ENCODE measurements at places on chromosomes 13 and 19. TPM values are rescaled to one million over a fixed set of nuclear protein-coding genes. Genes with fewer than 3 reads are reported as not detected.

ZNF28 gene
- polyA plus RNA-seq: 3.1 TPM

RAB3A gene
- 1.5 TPM for polyA plus RNA-seq

KL gene
- 0.62 TPM for polyA plus RNA-seq

TJP3 gene
- polyA plus RNA-seq: 7.4 TPM

TMIGD2 gene
- polyA plus RNA-seq: 0.22 TPM

WDFY2 gene
- 4.4 TPM for polyA plus RNA-seq

LINGO3 gene
- 0.05 TPM for polyA plus RNA-seq

HSPB6 gene
- 552 TPM for polyA plus RNA-seq

ZNF772 gene
- 2.1 TPM for polyA plus RNA-seq

FCHO1 gene
- 2.2 TPM for polyA plus RNA-seq

GAS6 gene
- 118 TPM for polyA plus RNA-seq

WDR62 gene
- 0.20 TPM for polyA plus RNA-seq

ZNF681 gene
- 0.34 TPM for polyA plus RNA-seq

NMRK2 gene
- 0.15 TPM for polyA plus RNA-seq

POU4F1 gene
- not detected for polyA plus RNA-seq

DHDH gene
- polyA plus RNA-seq: not detected

CGB1 gene
- polyA plus RNA-seq: not detected

ZNF829 gene
- 1.6 TPM for polyA plus RNA-seq

CACNG6 gene
- not detected for polyA plus RNA-seq

CNFN gene
- polyA plus RNA-seq: 13.5 TPM

ZNF20 gene
- 1.7 TPM for polyA plus RNA-seq

GATAD2A gene
- polyA plus RNA-seq: 24.9 TPM

ZSCAN18 gene
- 32.7 TPM for polyA plus RNA-seq

FGF22 gene
- polyA plus RNA-seq: 0.68 TPM

KLHL1 gene
- polyA plus RNA-seq: not detected

SPRED3 gene
- polyA plus RNA-seq: 0.34 TPM

NKPD1 gene
- 0.11 TPM for polyA plus RNA-seq

TUBA3C gene
- polyA plus RNA-seq: not detected

FFAR3 gene
- 0.46 TPM for polyA plus RNA-seq

DLL3 gene
- not detected for polyA plus RNA-seq

SLC6A16 gene
- 0.90 TPM for polyA plus RNA-seq

SIAH3 gene
- polyA plus RNA-seq: not detected

MCEMP1 gene
- 0.76 TPM for polyA plus RNA-seq

GPR180 gene
- 1.8 TPM for polyA plus RNA-seq

XPO4 gene
- 2.9 TPM for polyA plus RNA-seq

ZNF837 gene
- polyA plus RNA-seq: 1.6 TPM

TPTE2 gene
- not detected for polyA plus RNA-seq

LIN7B gene
- polyA plus RNA-seq: 4.3 TPM

SMIM44 gene
- not detected for polyA plus RNA-seq
